ENCODE measurements at places on chromosomes 2 and 18. TPM values are rescaled to one million over a fixed set of nuclear protein-coding genes. Genes with fewer than 3 reads are reported as not detected.

Gene AKAIN1
- total RNA-seq = not detected

Gene ADD2
- 28.7 TPM for total RNA-seq

Gene SERPINB12
- total RNA-seq = not detected

Gene POTEI
- total RNA-seq = not detected

Gene GALNT5
- 2.8 TPM for total RNA-seq

Gene CCDC178
- total RNA-seq = not detected

Gene CROCC2
- total RNA-seq = not detected

Gene SIGLEC15
- 0.09 TPM for total RNA-seq

Gene CNTNAP5
- total RNA-seq = not detected

Gene AQP12B
- total RNA-seq = not detected

Gene PDCL3
- 36.8 TPM for total RNA-seq

Gene CPLX4
- total RNA-seq = not detected

Gene NGEF
- 21.6 TPM for total RNA-seq

Gene INPP5D
- total RNA-seq = 0.29 TPM

Gene GGCX
- 36.1 TPM for total RNA-seq

Gene STK17B
- total RNA-seq = 4.5 TPM

Gene MARCHF4
- 45.6 TPM for total RNA-seq

Gene KCNF1
- total RNA-seq = 21.8 TPM

Gene DYNAP
- total RNA-seq = not detected

Gene RAB10
- total RNA-seq = 391 TPM

Gene FOSL2
- total RNA-seq = 48.3 TPM

Gene UPP2
- not detected for total RNA-seq

Gene HMSD
- not detected for total RNA-seq

Gene IL36RN
- total RNA-seq = 0.14 TPM

Gene DCDC2C
- 0.55 TPM for total RNA-seq

Gene ZNF2
- total RNA-seq = 3.0 TPM
